Aorta (tissue), 5 donors: ENCODE measurements at places on chromosomes 16 and 17. TPM values are rescaled to one million over a fixed set of nuclear protein-coding genes. Genes with fewer than 3 reads are reported as not detected.
A peak's percentile ranks its signal among the peaks of the same experiment; 100 is the strongest.

Gene TNP2
- not detected for total RNA-seq

- no peak for DNase-seq
Observed at GRCh38 chr17:44202756-44203155, 3.1 kb upstream of the ATXN7L3 start.

- no peak for DNase-seq
Observed at GRCh38 chr16:22868593-22869224, 54.7 kb downstream of the HS3ST2 start.

Gene CCL3
- 6.6 TPM for total RNA-seq

GRCh38 chr16:29820730-29821642 is 724 bp downstream of the MVP start:
- DNase-seq, result peak; percentile 86

- no peak for DNase-seq
Observed at GRCh38 chr16:52929478-52930400, 123.0 kb downstream of the CHD9NB start.

Gene KCNAB3
- total RNA-seq, result 0.62 TPM

DNA sequence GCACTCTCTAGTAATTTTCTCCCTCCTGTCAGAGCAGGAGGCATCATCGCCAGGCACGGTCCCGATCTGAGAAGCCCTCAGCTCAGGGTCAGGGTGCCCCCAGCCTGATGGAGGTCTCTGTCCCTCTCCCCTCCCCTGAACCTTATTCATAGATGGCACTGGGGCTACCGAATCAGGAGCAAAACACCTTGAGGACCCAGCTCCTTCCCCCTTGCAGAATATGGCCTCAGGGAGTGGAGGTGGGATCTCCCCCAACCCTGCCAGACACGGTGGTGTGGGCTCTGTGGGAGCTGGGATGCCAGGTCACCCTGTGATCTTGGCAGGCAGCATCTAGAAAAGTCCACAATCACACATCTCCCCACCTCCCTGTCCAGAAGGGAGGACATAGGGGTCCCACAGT is 2.5 kb downstream of the CPNE2 start:
- no peak for DNase-seq
